ENCODE measurements at places on chromosomes 6 and 20. TPM values are rescaled to one million over a fixed set of nuclear protein-coding genes. Genes with fewer than 3 reads are reported as not detected.

The NNAT gene
- 0.32 TPM for total RNA-seq

The ANKRD66 gene
- total RNA-seq = not detected

The DPM1 gene
- total RNA-seq = 50.5 TPM

The GTSF1L gene
- total RNA-seq = not detected

The TFAP2D gene
- total RNA-seq = not detected

The ELOVL4 gene
- 4.5 TPM for total RNA-seq

The TAAR5 gene
- total RNA-seq = not detected

The C6orf15 gene
- not detected for total RNA-seq

The DBNDD2 gene
- total RNA-seq = 7.9 TPM

The CCM2L gene
- total RNA-seq = 0.65 TPM

The PLN gene
- not detected for total RNA-seq

The BPIFB2 gene
- not detected for total RNA-seq

The SIM1 gene
- not detected for total RNA-seq

The LTB gene
- total RNA-seq = not detected

The GFOD1 gene
- total RNA-seq = 18.1 TPM

The GNAS-AS1 gene
- total RNA-seq = 0.32 TPM

The FRK gene
- total RNA-seq = 2.9 TPM

The EDN1 gene
- total RNA-seq = 111 TPM

The TJAP1 gene
- 13.0 TPM for total RNA-seq

The COL11A2 gene
- total RNA-seq = 0.18 TPM

The XKR7 gene
- total RNA-seq = not detected

The TMEM200A gene
- 2.8 TPM for total RNA-seq

The C20orf141 gene
- total RNA-seq = not detected

The RAMACL gene
- 0.72 TPM for total RNA-seq

The MBOAT1 gene
- total RNA-seq = 0.49 TPM

The TRAPPC3L gene
- not detected for total RNA-seq

The FOXQ1 gene
- total RNA-seq = not detected

The LY6G6F gene
- not detected for total RNA-seq

The ARFGEF3 gene
- total RNA-seq = 0.32 TPM

The TMEM217 gene
- 0.65 TPM for total RNA-seq

The TMC2 gene
- total RNA-seq = not detected

The MEI4 gene
- total RNA-seq = not detected

The POU5F1 gene
- total RNA-seq = not detected

The LZTS3 gene
- total RNA-seq = 6.6 TPM

The AVP gene
- total RNA-seq = not detected

The LY6G5C gene
- total RNA-seq = not detected
